ENCODE measurements at places on chromosomes 2 and 18.

- DNase-seq = no peak
Observed at GRCh38 chr2:205734436-205735037, 52.2 kb downstream of the NRP2 start.

GRCh38 chr2:38497670-38498037, 105.1 kb downstream of the HNRNPLL start:
- DNase-seq = no peak

DNA sequence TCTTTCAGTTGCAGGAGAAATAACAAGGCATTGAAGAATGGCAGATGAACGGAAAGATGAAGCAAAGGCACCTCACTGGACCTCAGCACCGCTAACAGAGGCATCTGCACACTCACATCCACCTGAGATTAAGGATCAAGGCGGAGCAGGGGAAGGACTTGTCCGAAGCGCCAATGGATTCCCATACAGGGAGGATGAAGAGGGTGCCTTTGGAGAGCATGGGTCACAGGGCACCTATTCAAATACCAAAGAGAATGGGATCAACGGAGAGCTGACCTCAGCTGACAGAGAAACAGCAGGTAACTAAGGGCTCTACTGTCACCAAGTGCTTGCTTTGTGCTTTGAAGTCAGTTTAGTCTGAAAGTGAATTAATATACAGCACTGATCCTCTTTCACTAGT, 118.5 kb upstream of the UNC80 start:
- DNase-seq = no peak

- DNase-seq = no peak
Observed at GRCh38 chr2:122707224-122707824, 951.9 kb downstream of the TSN start.

DNA sequence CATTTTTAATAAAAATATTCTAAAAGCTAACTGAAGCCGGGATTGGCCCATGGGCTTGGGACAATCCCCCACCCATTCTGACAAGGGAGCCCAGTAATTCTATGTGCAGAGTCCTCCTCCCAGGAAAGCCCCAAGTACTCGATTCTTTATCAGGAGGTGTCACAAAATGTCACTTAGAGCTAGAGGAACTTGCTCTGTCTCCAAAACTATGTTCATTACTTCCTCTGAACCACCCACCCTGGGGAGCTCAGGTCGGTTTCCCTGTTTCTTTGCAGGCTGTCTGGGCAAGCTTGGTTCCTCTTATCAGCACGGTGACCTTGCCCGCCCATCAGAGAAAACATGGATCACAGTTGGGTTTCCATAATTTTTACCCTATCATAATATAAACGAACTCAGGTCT, 430.6 kb upstream of the ID2 start:
- no peak for DNase-seq

DNA sequence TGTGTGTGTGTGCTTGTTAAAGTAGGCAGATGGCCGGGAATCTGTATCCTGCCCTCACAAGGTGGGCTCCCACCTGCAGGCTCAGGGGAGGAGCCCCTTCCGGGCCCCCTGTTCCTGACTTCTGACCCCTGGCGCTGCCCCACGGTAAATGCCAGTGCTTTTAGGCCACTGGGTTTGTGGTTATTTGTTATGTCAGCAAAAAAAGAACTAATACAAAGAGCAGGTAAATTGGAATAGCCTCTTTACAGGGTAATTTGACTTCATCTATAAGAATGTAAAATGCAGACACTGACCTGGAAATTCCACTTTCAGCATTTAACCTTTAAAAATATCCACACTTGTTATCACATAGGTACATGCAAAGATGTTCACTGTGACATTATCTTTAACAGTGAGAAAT, 44.2 kb downstream of the RTP5 start:
- no peak for DNase-seq

DNA sequence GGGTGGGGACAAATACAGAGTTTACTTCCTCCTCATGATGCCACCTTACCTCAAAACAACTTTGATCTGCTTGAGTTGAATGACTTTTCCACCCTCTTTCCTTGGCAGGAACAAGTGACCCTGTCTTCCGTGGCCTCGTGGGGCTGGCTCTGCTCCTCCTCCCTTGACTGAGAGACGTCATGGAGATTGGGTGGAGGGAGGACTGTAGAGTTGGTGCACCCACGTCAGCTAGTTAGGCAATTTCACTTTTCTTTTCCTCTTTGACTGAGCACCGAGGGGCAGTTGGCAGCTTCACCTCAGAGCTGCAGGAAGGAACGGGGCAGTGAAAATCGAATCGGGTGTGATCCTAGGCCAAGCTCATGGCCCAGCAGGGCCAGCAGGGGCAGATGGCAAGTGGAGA, at the start of gene SP140:
SP140 (plus strand) TSS at position 251 of the 400 bp plus-strand sequence; CDS start at position 360, 109 bp downstream.
- no peak for DNase-seq

GRCh38 chr2:226132323-226133215, 667.1 kb downstream of the IRS1 start:
- no peak for DNase-seq

GRCh38 chr2:62297624-62298010, 101.7 kb downstream of the B3GNT2 start:
- DNase-seq = peak; percentile 20

DNA sequence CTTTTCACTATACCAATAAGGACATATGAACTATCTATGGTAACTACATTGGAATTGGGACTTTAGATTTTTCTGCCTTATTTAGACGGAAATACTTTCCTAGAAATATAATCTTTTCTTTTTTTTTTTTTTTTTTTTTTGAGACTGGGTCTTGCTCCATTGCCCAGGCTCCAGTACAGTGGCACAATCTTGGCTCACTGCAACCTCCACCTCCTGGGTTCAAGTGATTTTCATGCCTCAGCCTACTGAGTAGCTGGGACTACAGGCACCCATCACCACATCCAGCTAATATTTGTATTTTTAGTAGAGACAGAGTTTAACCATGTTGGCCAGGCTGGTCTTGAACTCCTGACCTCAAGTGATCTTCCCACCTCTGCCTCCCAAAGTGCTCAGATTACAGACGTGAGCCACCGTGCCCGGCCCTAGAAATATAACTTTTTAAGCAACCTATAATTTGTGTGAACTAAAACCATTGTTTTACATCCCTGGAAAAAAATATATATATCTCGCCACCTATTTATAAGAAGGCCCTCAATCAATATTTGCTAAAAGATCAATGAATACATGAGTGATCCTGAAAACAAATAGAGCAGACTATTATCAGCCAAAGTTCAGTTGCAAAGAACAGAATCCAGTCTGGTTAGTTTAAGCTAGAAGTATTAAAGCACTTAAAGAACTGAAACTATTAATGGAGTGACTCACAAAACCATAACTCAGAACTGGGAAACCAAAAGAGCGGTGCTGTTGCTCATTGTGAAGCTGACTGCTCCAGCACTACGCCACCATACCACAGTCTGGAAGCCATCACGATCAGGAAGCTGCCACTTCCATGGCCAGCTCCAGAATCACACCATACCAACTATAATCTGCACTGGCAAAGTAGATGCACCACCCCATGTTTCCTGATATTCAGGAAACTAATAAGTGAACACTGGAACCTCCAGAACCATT, 8.4 kb upstream of the HNRNPLL start:
- no peak for DNase-seq

DNA sequence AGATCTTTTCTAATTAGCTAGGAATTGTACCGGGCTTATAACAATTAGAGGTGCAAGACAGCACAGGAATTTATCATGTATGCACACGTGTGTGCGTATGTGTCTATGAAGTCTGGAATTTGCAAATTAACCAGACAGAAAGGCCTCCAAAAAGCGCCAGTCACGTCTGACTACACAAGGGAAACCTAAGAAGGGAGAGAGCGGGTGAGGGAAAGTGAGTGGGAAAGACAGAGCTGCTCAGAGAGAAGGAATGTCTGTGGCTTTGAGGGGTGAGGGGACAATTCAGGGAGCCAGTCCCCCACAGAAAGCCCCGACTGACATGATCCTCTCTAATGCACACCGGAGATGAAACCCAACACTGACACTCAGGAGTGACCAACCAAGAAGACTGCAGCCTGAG, 197.7 kb upstream of the SH3BP4 start:
- DNase-seq = no peak

DNA sequence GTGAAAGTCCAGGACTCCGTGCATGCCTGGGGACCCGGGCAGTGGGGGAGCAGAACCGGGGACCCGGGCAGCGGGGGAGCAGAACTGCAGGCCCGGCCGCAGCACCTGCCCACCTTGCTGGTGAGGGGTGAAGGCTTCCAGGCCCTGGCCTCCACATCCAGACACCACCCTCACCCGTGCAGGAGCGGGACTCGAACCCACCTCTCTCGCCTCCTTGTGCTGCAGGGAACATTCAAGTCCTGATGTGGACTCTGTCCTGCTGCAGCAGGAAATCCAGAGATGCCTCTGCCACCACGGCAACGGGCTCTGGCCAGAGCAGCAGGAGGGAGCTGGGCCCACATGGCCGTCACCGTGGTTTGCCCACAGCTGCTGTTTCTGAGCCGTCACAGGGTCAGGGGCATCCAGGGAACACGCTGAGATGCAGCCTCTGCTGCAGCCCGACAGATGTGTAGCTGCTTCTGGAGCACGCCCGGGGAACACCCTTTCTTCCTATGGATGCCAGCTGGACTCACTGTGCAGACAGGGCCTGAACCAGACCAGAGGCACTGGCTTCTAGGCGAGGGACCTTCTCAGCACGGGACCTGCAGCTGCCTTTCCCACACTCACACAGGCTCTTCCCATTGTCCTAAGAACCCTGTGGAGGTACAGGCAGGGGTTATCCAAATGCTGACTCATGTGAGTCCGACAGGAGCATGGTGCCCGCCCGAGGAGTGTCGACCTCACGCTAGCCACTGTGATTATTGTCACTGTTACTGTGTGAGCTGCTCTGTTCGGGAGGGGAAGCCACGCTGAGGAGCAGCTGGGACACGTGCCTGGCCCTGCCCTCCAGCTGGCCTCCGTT, 89.2 kb upstream of the CTDP1 start:
- DNase-seq = no peak

DNA sequence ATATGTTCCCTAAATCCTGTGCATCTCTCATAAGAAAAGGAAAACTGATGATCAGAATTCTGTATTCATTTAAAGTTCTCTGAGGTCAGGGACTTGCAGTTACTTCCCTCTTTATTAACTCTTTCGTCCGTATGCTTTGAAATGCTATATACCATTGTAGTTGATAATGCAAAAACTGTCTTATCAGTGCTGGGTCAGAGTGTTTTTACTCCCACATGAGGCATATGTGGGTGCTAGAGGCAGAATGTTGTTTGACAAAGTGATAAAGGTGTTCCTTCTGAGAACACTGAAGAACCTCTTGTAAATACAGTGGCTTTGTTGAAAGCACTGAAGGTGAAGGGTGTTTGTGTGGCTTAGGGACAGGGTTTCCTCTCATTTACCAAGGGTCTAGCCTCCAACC, 136.5 kb upstream of the NFATC1 start:
- no peak for DNase-seq
